ENCODE measurements at places on chromosomes 11 and 22.

DNA sequence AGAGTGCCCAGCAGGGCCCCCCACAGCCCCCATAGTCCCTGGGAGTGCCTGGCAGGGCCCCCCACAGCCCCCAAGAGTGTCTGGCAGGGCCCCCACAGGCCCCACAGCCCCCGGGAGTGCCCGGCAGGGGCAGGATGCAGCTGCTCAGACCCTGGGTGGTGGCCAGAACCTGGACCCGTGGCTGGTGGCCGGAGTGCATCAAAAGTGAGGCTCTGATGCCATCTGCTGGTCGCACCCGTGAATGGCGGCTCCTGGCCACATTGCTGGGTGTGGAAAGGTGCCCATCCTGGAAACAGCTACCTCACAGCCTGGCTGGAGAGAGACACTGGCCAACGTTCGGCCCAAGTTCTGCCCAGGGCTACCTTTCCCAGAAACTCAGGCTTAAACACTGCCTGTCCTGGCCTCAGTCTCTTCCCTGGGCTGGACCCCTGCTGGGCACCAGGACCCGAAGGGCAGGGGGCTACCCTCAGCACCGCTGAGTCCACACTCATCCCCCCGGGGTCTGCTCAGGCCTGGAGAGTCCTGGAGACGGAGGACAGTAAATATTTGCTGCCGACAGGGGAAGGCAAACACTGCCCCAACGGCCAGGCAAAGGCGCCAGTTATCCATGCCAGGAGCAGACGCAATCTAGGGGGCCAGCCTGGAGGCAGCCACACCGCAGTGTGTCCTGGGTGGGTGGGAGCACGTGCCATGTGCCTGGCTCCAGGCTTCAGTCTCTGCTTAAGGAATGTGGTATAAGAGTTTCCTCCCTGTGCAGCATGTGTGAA lies 4.4 kb downstream of the INS start:
- DNase-seq, result peak; percentile 78

- DNase-seq, result no peak
These were observed 21.7 kb upstream of the PDGFB start for GRCh38 chr22:39266398-39267030.

DNA sequence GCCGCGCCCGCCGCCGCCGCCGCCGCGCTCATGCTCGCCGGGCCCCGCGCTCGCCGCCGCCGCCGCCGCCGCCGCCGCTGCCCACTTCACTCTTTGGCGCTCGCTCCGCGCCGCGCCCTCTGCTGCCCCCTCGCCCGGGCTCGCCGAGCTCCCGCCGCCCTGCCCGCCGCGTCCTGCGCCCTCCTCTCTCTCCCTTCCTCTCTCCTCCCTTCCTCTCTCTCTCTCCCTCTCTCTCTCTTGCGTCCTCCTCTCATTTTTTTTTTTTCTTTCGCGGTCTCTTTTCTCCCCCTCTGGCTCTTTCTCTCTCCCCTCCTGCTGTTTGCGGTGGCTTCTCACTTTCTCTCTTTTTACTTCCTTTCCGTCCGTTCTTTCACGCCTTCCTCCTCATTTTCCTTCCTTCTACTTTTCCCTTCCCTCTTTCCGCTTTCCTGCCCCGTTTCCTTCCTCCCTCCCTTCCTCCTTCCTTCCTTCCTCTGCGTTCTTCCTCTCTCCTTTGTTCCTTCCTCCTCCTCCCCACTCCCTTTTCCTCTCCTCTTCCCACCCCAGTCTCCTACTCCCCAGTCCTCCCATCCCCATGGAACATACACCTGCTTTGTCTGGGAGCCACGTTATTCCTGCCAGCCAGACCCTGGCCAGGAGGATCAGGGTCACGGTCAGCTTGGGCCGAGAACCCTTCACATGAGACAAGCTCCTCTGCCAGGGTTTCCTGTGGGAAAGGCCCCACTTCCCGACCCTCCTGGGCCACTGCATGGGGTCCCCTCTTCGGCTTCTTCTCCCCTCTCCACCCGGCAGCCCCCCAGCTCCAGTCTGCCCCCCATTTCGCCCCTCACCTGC lies 19.3 kb upstream of the SHISAL1 start:
- peak; percentile 36 for DNase-seq

DNA sequence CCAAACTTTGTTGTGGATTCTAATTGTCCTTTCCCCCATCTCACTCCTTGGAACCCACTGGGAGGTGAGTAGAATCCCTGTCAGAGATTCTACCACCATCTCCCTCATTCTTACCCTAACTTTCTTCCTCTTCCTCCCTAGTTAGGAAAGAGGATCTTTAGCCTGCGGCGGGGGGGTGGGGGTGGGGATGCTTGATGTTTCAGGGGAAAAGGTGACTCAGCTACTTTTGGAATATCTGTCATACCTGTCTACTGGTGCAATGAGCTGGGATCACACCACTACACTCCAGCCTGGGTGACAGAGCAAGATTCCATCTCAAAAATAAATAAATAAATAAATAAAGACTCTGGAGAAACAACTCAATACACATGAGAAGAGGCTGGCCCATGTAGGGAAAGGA lies 6.4 kb downstream of the CCT8L2 start:
- DNase-seq, result no peak

- peak; percentile 88 for DNase-seq
These were observed 11.3 kb upstream of the OMP start for GRCh38 chr11:77091146-77091940.

- DNase-seq, result no peak
These were observed 18.6 kb downstream of the SPTBN2 start for GRCh38 chr11:66710384-66710930.

- no peak for DNase-seq
These were observed 25.2 kb upstream of the LRRC32 start for GRCh38 chr11:76695771-76696170.

DNA sequence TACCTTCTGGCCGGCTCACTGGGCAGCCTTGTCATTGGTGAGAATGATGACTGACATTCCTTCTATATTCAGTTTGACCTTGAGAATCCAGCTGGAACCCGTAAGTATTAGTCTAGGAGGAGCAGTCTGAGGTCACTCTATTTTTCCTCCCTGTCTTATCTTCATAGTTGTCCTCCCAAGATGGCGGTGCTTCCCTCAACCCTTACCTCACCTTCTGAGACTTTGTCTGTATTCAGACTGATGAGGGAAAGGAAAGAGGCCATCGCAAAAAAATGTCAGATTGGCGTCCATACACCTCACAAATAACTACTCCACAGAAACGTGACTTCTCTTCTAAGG lies 6.0 kb downstream of the KREMEN1 start:
- DNase-seq, result no peak

GRCh38 chr11:57772562-57772961 lies 11.0 kb downstream of the CTNND1 start:
- DNase-seq, result no peak

DNA sequence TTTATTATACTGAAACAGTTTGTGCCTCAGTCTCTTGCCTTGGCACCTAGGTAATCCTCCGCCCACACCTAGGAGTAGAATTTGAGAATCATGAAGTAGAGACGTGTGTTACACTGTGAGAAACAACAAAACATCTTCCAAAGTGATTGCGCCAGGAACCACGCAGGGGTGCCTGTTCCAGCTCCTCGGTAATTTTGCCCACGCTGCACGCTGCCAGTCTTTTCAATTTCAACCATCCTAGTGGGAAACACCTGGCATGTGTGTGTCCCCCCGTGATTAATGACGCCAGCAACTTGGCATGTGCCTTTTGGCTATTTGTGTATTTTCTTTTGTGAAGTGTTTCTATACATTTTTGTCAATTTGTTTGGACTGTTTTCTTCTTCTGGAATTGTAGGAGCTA lies 919.1 kb downstream of the BRD1 start:
- DNase-seq, result no peak

- no peak for DNase-seq
These were observed 52.4 kb upstream of the RBFOX2 start for GRCh38 chr22:36081023-36081431.

GRCh38 chr11:130405428-130405827 lies 23.0 kb downstream of the ADAMTS8 start:
- no peak for DNase-seq

GRCh38 chr11:78533399-78533798 lies 41.3 kb downstream of the NARS2 start:
- no peak for DNase-seq

DNA sequence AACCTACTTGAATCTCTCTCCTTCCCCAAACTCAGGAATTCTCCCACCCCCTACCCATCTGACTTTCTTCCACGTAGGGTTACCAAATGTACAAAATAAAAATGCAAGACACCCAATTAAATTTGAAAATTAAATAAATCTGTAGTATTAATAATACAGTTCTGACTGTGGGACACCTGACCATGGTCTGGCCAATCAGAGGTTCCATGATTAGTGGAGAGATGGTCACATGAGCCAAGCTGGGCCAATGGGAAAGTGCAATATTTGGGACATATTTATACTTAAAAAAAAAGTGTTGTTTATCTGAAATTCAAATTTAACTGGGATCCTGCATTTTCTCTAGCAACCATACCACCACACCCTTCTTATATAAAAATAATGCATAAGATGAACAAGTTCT lies 29.8 kb upstream of the ASPHD2 start:
- DNase-seq, result peak; percentile 21
